ENCODE measurements at places on chromosomes 5 and 9.

GRCh38 chr5:41794471-41794870 lies 75.8 kb downstream of the OXCT1 start:
- DNase-seq: peak; percentile 70

GRCh38 chr5:30765227-30765626 lies 428.3 kb upstream of the CDH6 start:
- DNase-seq: no peak

DNA sequence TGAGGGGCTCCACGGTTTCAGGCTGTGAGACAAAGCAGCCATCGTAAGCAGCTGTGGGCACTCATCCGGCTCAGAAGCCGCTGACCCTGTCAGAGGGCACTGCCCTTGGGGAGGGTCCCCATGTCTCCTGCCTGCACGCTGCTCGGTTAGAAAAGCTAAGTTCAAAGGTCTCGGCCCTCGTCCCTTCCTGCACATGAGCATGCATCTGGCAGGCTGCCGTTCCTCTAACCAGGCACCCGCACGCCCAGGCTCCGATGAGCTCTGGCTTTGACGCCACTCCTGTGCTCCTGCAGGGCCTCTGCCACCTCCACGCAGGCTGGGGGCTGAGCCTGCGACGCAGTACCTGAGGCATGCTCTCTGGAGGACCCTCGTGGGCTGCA lies 51.3 kb downstream of the NKD2 start:
- no peak for DNase-seq

DNA sequence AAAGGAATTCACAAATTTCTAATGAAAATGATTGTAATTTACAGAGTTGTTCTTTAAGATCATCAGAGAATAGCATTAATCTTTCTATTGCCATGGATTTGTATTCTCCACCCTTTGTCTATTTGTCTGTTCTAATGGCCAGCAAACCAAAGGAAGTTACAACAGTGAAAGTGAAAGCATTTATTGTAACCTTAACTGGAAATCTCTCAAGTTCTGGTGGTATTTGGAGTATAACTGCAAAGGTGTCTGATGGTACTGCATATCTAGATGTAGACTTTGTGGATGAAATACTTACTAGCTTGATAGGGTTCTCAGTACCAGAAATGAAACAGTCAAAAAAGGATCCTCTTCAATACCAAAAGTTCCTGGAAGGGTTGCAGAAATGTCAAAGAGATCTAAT lies 21.7 kb downstream of the RMI1 start:
- DNase-seq: no peak

- DNase-seq: no peak
Observed at GRCh38 chr5:157038568-157039187, 20.2 kb downstream of the HAVCR1 start.

GRCh38 chr9:70534061-70534460 lies 119.6 kb upstream of the KLF9 start:
- DNase-seq: no peak

DNA sequence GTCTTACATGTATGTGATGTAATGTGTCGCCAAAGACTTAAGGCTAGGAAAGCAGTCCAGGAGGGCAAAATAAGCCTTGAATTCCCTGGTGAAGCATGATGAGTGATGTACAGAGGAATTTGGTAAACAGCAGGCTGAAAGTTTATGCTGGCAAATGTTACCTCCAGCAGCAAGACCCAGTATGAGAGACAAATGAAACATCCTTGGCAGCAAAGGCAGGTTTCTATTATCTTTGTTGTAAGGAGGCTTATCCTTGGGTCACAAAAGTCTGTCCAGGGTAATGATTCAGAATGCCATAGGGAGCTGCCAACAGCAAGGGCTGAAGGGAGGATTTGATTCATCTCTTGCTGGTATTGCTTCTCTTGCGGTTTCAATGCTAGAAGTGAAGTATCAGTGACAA lies 75.9 kb upstream of the HTR4 start:
- no peak for DNase-seq
